Mammary microvascular endothelial cell (primary cell): ENCODE measurements at places on chromosomes 2 and 18. TPM values are rescaled to one million over a fixed set of nuclear protein-coding genes. Genes with fewer than 3 reads are reported as not detected.

The FSIP2 gene
- 0.20 TPM in 1 of 2 replicates, not detected in the other for total RNA-seq

The PROKR1 gene
- total RNA-seq: not detected in 2 replicates

The SMAD4 gene
- total RNA-seq: 63.1 and 76.5 TPM in 2 replicates

The APOB gene
- under 0.01 TPM in 2 replicates for total RNA-seq

The GYPC gene
- total RNA-seq: 125 and 128 TPM in 2 replicates

The POTEF gene
- total RNA-seq: under 0.01 TPM in 1 of 2 replicates, not detected in the other

The POTEJ gene
- 0.07 TPM in 1 of 2 replicates, not detected in the other for total RNA-seq

The HOXD12 gene
- total RNA-seq: not detected in 2 replicates

The XIRP2 gene
- 0.20 and 0.27 TPM in 2 replicates for total RNA-seq

The CCDC121 gene
- 0.87 and 1.8 TPM in 2 replicates for total RNA-seq

The OR6B2 gene
- total RNA-seq: not detected in 2 replicates

The BABAM2 gene
- 22.3 and 29.8 TPM in 2 replicates for total RNA-seq

The KLHL41 gene
- total RNA-seq: not detected in 2 replicates

The PFN4 gene
- 0.69 TPM in 1 of 2 replicates, not detected in the other for total RNA-seq

The SCN7A gene
- not detected in 2 replicates for total RNA-seq

The CRYBA2 gene
- not detected in 2 replicates for total RNA-seq

The GCKR gene
- total RNA-seq: 0.34 and 3.7 TPM in 2 replicates

The FAM117B gene
- total RNA-seq: 1.2 and 1.4 TPM in 2 replicates

The SKOR2 gene
- total RNA-seq: not detected in 2 replicates

The ASB18 gene
- not detected in 2 replicates for total RNA-seq

The LINC00305 gene
- total RNA-seq: not detected in 2 replicates

The RNU2-63P gene
- total RNA-seq: under 0.01 TPM in 1 of 2 replicates, not detected in the other

The PLB1 gene
- 0.20 and 0.33 TPM in 2 replicates for total RNA-seq

The MAP3K19 gene
- not detected in 2 replicates for total RNA-seq

The INPP5D gene
- 15.8 and 17.5 TPM in 2 replicates for total RNA-seq

The MALL gene
- total RNA-seq: 171 and 194 TPM in 2 replicates

The CPLX4 gene
- total RNA-seq: not detected in 2 replicates
